ENCODE measurements at places on chromosomes 7 and 10. TPM values are rescaled to one million over a fixed set of nuclear protein-coding genes. Genes with fewer than 3 reads are reported as not detected.

PCLO gene
- 16.5 TPM for polyA plus RNA-seq

GNGT1 gene
- not detected for polyA plus RNA-seq

CCL24 gene
- polyA plus RNA-seq, result not detected

ICA1 gene
- 9.5 TPM for polyA plus RNA-seq

PLA2G12B gene
- not detected for polyA plus RNA-seq

AKR1C2 gene
- 9.7 TPM for polyA plus RNA-seq

FZD1 gene
- 3.0 TPM for polyA plus RNA-seq

CNTNAP2 gene
- polyA plus RNA-seq, result 1.0 TPM

CDK14 gene
- 1.9 TPM for polyA plus RNA-seq

CYTH3 gene
- polyA plus RNA-seq, result 7.9 TPM

ZNF33A gene
- polyA plus RNA-seq, result 12.4 TPM

KLF14 gene
- 0.44 TPM for polyA plus RNA-seq

LHFPL3 gene
- polyA plus RNA-seq, result not detected

CYP2C18 gene
- polyA plus RNA-seq, result 0.07 TPM

PILRA gene
- polyA plus RNA-seq, result 11.9 TPM

PRKCQ gene
- polyA plus RNA-seq, result 0.48 TPM

PMS2 gene
- 6.4 TPM for polyA plus RNA-seq

VWC2 gene
- 0.02 TPM for polyA plus RNA-seq

FBXL15 gene
- polyA plus RNA-seq, result 2.1 TPM

LRGUK gene
- 0.26 TPM for polyA plus RNA-seq

PSMC2 gene
- polyA plus RNA-seq, result 74.5 TPM

SCD gene
- 44.2 TPM for polyA plus RNA-seq

RALA gene
- 45.6 TPM for polyA plus RNA-seq

FOXI2 gene
- polyA plus RNA-seq, result not detected

SFXN4 gene
- polyA plus RNA-seq, result 135 TPM

SYNPO2L gene
- 0.27 TPM for polyA plus RNA-seq

Data from adrenal gland (tissue), 19 donors.